ENCODE measurements at places on chromosomes 6 and 20. TPM values are rescaled to one million over a fixed set of nuclear protein-coding genes. Genes with fewer than 3 reads are reported as not detected.

TFB1M gene
- polyA plus RNA-seq: 8.5 TPM

ADGRF4 gene
- polyA plus RNA-seq: not detected

POU3F2 gene
- polyA plus RNA-seq: not detected

FYN gene
- 56.7 TPM for polyA plus RNA-seq

ELOVL2 gene
- 0.79 TPM for polyA plus RNA-seq

ABHD16B gene
- not detected for polyA plus RNA-seq

CST7 gene
- 1.2 TPM for polyA plus RNA-seq

ADGRB3 gene
- 0.11 TPM for polyA plus RNA-seq

C6orf52 gene
- polyA plus RNA-seq: 2.5 TPM

PTCHD4 gene
- not detected for polyA plus RNA-seq

FAM217B gene
- 3.8 TPM for polyA plus RNA-seq

FOXF2 gene
- 1.2 TPM for polyA plus RNA-seq

FABP7 gene
- polyA plus RNA-seq: not detected
